ENCODE measurements at places on chromosomes 6 and 20.

DNA sequence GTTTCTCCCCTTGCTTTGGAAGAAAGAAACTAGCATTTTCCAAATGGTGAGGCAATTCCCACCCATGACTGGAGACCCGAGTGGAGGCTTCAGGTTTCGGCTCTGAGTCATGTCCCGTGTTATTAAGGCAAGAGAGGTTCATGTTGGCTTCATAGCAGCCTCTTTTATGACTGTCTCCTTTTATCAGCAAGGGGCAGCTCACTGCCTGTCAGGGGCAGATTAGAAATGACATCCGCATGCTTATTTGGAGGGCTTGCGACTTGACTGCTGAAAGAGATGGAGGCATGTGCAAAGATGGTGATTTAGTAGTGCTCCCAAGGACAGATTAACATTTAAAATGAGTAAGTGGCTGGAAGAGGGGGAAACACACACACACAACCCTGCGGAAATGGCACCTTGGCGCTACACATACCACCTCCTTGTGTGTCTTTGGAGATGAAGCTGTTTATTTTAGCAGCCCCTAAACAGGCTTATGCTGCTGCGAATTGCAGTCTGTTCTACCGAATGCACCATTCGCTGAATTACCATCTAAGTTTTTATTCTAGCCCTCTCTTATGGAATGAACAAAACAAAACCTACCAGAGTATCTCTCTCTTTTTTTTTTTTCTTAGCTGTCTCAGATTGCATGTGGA, 52.1 kb upstream of the VSTM2L start:
- DNase-seq: no peak

GRCh38 chr20:57571782-57572416, 11.0 kb downstream of the PCK1 start:
- DNase-seq: no peak

- DNase-seq: no peak
These were observed 993.1 kb upstream of the MANEA start for GRCh38 chr6:94584211-94584610.

DNA sequence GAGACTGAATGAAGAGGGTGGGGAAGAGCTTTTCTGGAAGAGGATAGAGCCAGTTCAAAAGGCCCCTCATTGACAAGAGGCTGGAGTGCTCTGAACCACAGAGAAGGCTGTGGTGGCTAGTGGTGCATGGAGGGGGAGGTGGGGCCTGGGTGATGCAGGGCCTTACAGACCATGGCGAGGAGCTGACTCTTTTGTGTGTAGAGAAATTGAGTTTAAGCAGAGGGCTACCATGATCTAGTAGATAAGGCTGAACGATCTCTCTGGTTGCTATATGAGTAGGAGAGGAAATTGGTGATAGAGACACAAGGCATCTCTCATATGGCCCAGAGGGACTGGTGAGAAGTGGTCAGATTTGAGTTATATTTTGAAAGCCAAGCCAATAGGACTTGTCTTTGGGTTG, 137.6 kb downstream of the UST start:
- DNase-seq: no peak

GRCh38 chr20:19741924-19742323, 16.1 kb upstream of the RIN2 start:
- no peak for DNase-seq
